Suppressor macrophage (primary cell): ENCODE measurements at places on chromosomes 6 and 20.
A peak's percentile ranks its signal among the peaks of the same experiment; 100 is the strongest.

DNA sequence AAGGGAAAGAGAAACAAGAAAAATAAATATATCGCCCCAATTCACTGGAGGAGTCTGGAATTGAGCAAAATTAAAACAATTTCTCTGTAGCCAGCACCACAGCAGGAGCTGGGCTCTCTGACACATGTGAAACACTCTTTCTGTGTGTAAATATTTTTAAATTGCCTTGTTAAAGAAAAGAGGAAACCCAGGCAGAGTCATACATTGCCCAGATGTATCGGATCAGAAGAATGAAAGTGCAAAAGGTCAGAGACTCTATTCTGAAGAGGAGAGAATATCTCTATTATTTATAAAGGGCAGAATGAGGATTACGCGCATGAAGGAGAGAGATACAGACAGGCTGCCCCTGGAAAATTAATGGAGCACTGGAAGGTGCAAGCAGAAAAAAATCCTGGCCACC is 127.0 kb upstream of the MAN1A1 start:
- no peak for DNase-seq

DNA sequence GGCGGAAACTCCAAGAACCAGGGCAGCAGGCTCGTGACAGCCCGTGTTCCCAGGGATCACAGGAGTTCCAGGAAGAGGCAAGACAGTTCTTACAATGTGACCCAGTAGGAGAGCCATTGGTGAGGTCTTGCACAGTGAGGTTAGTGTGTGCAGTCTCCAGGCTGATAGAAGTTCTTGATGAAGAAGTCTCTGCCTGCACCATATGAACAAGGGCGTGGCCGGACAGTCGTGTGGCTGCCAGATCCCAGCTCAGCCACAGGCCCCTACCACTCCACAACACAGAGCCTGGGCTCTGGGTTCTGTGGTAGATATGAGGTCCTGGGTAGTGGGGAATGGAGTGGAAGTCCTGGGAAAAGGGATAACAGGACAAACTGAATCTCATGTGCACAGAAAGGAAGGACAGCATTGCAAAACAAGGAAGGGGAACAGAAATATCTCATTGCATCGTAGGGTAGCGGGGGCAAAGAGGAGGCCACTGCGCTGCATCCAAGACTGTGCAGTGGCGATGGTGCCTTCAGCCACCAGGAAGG is 65.2 kb downstream of the STX11 start:
- DNase-seq: peak; percentile 62

DNA sequence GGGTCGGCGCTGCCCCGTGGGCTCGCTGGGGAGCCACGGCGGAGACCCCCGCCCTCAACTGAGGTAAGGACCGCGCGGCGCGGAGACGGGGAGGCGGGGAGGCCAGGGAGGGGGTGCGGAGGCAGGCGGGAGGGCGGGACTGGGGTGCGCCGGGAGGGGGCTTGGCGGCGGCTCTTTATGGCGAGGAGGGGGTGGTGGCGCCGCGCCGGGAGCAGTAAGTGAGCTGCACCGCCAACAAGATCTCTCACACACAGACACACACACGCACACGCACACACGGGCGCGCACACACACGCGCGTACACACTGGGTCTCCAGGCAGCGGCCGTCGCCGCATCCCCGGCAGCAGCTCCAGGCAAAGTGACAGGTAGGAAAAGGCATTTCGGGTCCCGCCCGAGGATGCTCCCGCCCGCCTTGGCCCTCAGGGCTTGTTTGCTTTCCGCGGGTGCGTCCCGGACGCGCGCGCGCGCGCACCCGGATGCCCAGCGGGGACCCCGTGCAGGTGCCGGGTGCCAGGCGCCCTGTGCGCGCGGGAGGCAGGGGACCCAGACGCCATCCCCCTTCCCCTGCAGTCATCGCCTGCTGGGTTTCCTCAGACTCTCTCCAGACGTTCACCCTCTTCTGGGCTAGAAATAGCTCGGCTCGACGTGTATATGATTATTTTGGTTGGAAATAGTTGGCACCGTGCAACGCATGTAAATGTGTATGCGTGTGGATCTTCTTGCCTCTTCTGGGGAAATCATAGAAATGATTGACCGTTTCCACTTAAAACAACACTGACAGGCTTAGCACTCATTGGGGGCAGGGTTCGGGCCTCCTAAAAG is at the start of gene PLCB4:
PLCB4 (plus strand) TSS at position 247 of the 823 bp plus-strand sequence. CDS start 238,728 bp downstream, outside the sequence.
- no peak for DNase-seq

GRCh38 chr6:93751969-93752368 is 332.6 kb upstream of the EPHA7 start:
- DNase-seq: no peak

DNA sequence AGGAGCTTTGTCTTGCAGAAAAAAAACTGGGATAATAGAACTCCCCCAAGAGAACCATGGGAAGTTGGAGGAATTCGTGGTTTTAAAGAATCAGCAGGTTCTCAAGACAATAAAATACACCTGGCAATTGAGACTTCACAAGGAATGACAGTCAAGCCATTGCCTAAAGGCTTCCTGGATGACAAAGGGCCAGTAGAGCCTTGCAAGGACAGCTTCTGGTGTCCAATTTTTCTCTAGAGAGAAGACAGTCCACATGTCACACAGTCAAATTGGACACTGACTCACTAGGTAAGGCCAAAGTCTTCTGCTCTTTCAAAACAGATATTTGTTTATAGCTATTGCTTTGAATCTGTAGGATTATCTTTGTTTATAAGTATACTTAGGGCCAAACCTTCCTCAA is 80.3 kb upstream of the BMP5 start:
- no peak for DNase-seq

GRCh38 chr6:165707067-165707853 is 44.2 kb upstream of the PDE10A start:
- no peak for DNase-seq

DNA sequence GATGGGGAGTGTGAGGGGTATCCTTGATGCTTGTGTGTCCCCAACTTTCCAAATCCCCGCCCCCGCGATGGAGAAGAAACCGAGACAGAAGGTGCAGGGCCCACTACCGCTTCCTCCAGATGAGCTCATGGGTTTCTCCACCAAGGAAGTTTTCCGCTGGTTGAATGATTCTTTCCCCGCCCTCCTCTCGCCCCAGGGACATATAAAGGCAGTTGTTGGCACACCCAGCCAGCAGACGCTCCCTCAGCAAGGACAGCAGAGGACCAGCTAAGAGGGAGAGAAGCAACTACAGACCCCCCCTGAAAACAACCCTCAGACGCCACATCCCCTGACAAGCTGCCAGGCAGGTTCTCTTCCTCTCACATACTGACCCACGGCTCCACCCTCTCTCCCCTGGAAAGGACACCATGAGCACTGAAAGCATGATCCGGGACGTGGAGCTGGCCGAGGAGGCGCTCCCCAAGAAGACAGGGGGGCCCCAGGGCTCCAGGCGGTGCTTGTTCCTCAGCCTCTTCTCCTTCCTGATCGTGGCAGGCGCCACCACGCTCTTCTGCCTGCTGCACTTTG is at the start of gene TNF:
TNF (plus strand) TSS at position 231 of the 567 bp plus-strand sequence; CDS start at position 408, 177 bp downstream.
- DNase-seq: peak; percentile 82
